PC-3 (cell line): ENCODE measurements at places on chromosomes 3 and 15.

DNA sequence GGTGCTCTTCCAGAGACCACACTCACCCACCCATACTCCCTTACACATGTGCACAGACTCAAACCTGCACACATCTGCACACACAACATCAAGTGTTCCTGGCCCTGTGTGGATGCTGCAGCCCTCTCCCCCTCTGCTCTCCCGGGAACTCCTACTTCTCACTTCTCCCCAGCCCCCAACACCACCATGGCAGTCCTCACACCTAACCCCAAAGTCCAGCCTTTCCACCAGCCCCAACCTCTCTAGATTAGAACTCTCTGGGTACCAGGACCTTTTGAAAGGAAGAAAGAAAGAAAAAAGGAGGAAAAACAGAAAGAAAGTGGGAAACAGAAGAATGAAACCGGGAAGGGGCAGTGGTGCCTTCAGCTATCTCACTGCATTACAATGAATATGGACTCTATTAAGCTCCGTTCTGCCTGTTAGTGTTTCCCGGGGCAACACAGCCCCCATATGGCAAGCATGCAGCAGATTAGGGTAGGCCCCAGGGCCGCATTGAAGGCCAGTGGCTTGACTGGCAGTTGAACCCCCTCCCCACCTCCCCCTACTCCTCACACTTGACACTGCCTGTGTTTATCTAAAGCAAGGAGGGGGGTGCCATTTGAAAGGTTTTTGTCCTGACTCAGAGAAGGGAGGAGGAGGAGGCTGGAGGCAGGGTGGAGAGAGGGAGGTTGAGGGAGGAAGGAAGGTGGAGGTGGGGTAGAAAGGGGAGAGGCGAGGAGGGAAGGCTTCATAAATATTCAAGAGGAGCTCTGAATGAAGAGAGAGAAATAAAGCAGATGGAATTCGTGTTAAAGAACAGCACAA, 30.1 kb downstream of the BOC start:
- H3K4me1 ChIP-seq = peaks cover 8% of the 10 kb centered on the region; the same call in 1 of the 2 replicates
- no peak overlapping the region for H3K4me3 ChIP-seq
- H3K36me3 ChIP-seq = no peaks in the 10 kb centered on the region
- H3K27me3 ChIP-seq = no peaks in the 10 kb centered on the region

GRCh38 chr3:173992416-173992815, 594.9 kb downstream of the NLGN1 start:
- no peaks in the 10 kb centered on the region for H3K27me3 ChIP-seq
- no peak overlapping the region for H3K4me3 ChIP-seq
- H3K27ac ChIP-seq = no peak overlapping the region
- H3K36me3 ChIP-seq = no peaks in the 10 kb centered on the region
- H3K4me1 ChIP-seq = no peaks in the 10 kb centered on the region

- H3K4me1 ChIP-seq = peaks cover 16% of the 10 kb centered on the region
- peaks cover 8% of the 10 kb centered on the region for H3K36me3 ChIP-seq
- no peak overlapping the region for H3K4me3 ChIP-seq
Observed at GRCh38 chr3:168021737-168022450, 73.8 kb downstream of the GOLIM4 start.

- no peak for DNase-seq
- H3K27ac ChIP-seq = no peak overlapping the region
- H3K36me3 ChIP-seq = no peaks in the 10 kb centered on the region
- no peaks in the 10 kb centered on the region for H3K4me1 ChIP-seq
- H3K27me3 ChIP-seq = no peaks in the 10 kb centered on the region
Observed at GRCh38 chr3:115864911-115865310, 241.6 kb downstream of the GAP43 start.

- no peak overlapping the region for H3K27ac ChIP-seq
- no peaks in the 10 kb centered on the region for H3K27me3 ChIP-seq
- H3K4me1 ChIP-seq = no peaks in the 10 kb centered on the region
- H3K4me3 ChIP-seq = no peak overlapping the region
Observed at GRCh38 chr3:149411583-149411982, 34.1 kb upstream of the TM4SF1 start.

GRCh38 chr15:48388016-48388851, 57.0 kb downstream of the DUT start:
- peaks cover 12% of the 10 kb centered on the region for H3K4me1 ChIP-seq
- no peak overlapping the region for H3K4me3 ChIP-seq
- no peaks in the 10 kb centered on the region for H3K36me3 ChIP-seq

DNA sequence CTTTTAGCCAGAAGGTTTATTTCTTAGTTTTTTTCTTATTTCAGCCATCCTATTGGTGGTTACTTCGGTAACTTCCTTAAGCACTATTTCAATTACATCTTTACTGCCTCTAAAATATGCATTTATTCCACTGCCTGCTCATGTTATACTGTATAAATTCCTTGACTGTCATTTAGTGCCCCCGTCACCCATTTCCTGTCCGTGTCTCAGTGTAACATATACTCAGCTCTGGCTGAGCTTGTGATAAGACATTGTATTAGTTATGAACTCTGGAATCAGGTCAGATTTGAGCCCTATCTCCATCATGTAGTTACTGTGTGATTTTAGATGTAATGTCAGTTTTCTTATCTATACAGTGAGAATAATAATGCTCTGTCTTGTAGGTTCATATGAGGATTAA, 24.2 kb downstream of the PIAS1 start:
- H3K36me3 ChIP-seq = no peaks in the 10 kb centered on the region
- no peak for DNase-seq
- no peaks in the 10 kb centered on the region for H3K4me1 ChIP-seq
- H3K27ac ChIP-seq = no peak overlapping the region
- H3K27me3 ChIP-seq = no peaks in the 10 kb centered on the region

- DNase-seq = no peak
- H3K4me1 ChIP-seq = peaks cover 28% of the 10 kb centered on the region
- no peak overlapping the region for H3K27ac ChIP-seq
Observed at GRCh38 chr15:70523192-70523591, 240.2 kb downstream of the UACA start.

DNA sequence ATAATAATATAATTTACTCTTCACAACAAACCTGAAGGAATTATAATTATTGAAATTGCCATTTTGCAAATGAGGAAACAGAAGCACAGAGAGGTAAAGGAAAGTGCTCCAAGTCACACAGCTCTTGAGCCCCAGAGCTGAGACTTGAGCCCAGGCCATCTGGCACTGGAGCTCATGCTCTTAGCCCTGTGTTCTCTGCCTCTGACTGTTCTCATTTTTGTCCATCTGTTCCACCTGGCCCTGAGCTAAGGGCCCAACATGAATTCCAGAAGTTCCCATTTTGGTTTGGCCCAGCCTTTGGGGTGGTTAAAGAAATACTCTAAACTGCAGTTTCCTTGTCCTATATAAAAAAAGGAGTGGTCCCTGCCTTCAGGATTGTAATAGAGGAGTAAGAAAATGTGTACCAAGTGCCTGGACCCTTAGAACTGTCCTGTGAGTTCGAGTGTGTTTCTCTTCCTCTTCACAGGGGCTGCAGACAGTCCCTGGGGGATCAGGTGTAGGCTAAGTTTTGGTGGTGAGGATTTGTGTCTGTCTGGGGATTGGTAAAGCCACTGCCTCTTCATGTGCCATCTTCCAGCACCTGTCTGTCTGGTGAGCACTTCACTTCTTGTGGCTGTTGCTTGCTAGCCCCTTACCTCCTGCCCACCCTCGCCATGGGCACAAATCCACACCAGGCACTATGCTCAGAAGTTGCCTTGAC, 91.8 kb downstream of the DNAJB8 start:
- H3K27me3 ChIP-seq = no peaks in the 10 kb centered on the region
- DNase-seq = no peak
- H3K36me3 ChIP-seq = no peaks in the 10 kb centered on the region

DNA sequence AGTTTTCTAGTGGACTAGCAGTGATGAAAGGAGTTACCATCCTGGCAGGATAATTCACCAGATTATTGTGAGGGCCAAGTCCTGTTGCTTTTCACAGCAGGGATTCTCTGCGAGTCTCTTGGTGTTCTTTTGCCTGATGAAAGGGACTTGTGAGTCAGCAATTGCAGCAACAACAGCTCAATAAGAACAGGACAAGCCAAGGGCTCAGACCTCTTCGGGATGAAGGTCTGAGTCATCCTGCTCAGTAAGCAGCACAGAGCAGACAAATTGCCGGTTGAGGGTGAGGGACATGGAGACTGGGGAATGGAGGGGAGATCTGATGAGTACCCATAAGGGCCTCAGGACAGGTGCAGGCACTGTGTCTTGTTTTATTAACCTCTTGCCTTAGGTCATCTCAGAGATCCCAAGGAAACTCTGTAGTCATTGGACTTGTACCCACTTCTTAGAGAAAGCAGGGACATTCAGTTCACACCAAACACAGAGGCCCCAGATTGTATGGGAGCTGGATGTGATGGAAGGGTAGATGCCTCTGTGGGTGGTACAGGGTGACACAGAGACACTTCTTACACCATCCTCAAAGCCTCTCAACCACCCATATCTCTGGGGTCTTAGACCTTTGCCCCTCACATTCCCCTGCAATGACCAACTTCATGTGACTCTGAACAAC, 173.8 kb upstream of the TLE3 start:
- peak; percentile 86 for DNase-seq
- H3K27ac ChIP-seq = peak overlapping the region; percentile 43
- no peaks in the 10 kb centered on the region for H3K27me3 ChIP-seq
- no peak overlapping the region for H3K4me3 ChIP-seq
- no peaks in the 10 kb centered on the region for H3K36me3 ChIP-seq
- H3K4me1 ChIP-seq = peaks cover 47% of the 10 kb centered on the region

DNA sequence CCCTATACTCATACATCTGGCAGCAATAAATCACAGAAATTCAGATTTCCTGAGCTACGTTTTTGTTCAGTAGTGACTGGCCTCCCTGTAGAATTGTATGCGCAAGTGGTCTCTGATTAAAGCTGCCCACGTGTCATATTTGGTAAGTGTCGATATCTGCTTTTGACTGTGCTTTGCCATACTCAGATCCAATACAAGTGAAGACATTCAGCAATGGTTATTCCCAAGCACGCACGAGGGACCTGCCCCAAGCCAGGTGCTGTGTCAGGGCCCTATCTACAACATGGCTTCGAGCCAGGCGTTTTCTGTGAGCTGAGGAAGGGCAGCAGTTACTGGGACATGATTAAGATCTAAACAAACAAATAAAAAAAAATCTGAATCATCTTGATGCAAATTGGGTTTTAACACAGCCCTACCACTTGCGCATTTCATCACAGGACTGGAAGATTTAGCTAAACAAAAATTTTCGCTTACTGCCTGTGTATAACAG, 47.2 kb upstream of the ICE2 start:
- no peaks in the 10 kb centered on the region for H3K27me3 ChIP-seq
- H3K27ac ChIP-seq = peak overlapping the region; percentile 62
- peak overlapping the region; percentile 55 for H3K4me3 ChIP-seq
- peak; percentile 94 for DNase-seq
- H3K36me3 ChIP-seq = no peaks in the 10 kb centered on the region

DNA sequence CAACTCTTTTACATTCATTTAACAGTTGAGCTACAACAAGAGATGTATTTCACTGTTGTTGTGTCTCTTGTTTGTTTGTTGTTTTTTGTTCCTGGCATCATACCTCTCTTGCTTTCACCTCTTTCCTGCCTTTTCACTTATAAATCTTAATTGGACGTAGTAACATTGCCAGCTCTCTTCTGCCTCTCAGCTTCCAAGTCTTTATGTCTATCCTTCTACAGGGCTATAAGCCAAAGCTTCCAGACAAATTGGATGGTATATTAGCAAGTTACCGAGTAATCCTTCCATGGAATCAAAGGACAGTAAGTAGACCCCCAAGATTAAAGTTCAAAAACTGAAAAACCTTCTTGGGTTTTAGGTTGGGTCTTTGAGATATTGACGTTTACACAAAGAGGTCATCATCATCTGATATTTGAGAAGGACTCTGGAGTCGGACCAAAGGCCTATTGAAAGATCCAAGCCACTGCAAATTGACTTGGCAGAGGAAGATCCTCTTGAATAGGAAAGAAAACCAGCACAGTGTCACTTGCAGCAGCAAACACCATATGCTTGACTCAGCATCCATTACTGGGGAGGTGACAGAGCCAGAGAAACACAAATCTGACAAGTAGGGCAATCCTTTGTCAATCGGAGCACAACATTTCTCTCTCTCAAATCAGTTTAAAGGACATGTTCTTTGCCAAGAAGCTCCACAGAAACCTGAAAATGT, 648.5 kb upstream of the NR2F2 start:
- no peak overlapping the region for H3K27ac ChIP-seq
- H3K27me3 ChIP-seq = no peaks in the 10 kb centered on the region
- no peak overlapping the region for H3K4me3 ChIP-seq
- peaks cover 23% of the 10 kb centered on the region for H3K4me1 ChIP-seq

- H3K4me1 ChIP-seq = no peaks in the 10 kb centered on the region
- H3K27ac ChIP-seq = no peak overlapping the region
- no peaks in the 10 kb centered on the region for H3K27me3 ChIP-seq
- H3K4me3 ChIP-seq = no peak overlapping the region
Observed at GRCh38 chr3:17820704-17821103, 78.3 kb upstream of the TBC1D5 start.

GRCh38 chr15:82950746-82951370, 1.7 kb downstream of the HOMER2 start:
- H3K4me3 ChIP-seq = peak overlapping the region; percentile 86
- peaks cover 23% of the 10 kb centered on the region for H3K4me1 ChIP-seq
- H3K27ac ChIP-seq = peak overlapping the region; percentile 10
- no peaks in the 10 kb centered on the region for H3K36me3 ChIP-seq
- DNase-seq = peak; percentile 21
